ENCODE measurements at places on chromosomes 12 and 14. TPM values are rescaled to one million over a fixed set of nuclear protein-coding genes. Genes with fewer than 3 reads are reported as not detected.

ADGRD1 gene
- total RNA-seq: under 0.01 TPM

OTX2 gene
- total RNA-seq: not detected

DENND5B gene
- 11.6 TPM for total RNA-seq

TAS2R31 gene
- total RNA-seq: 7.3 TPM

OR4L1 gene
- total RNA-seq: not detected

RIPK3 gene
- total RNA-seq: 0.32 TPM

SLC4A8 gene
- total RNA-seq: 9.0 TPM

AKAP5 gene
- 3.0 TPM for total RNA-seq

RESF1 gene
- 25.8 TPM for total RNA-seq

PPM1H gene
- 2.3 TPM for total RNA-seq

AMN gene
- under 0.01 TPM for total RNA-seq

GLS2 gene
- total RNA-seq: not detected

MGP gene
- 10.6 TPM for total RNA-seq
